ENCODE measurements at places on chromosomes 12 and 14.

GRCh38 chr14:20143911-20144310 lies 5.3 kb downstream of the OR4N5 start:
- no peak for DNase-seq

GRCh38 chr12:66082744-66083143 lies 47.8 kb downstream of the LLPH start:
- no peak for DNase-seq

DNA sequence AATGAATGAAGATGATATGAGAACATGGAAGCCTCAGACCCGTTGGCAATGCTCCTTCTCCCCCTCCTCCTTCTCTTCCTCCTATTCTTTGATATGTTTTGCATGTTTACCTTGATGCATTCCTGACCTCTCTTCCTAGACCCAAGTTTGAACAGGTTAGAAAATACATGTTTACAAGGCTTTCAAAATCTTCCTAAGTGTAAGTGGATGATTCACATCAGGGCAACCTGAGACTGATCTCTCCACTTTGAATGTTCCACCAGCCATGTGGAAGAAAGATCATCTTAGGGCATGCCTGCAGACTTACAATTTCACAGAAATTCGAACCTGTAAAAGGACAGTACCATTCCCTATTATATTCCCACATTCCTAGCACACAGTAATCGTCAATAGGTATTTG lies 18.0 kb upstream of the LDHB start:
- DNase-seq = no peak

DNA sequence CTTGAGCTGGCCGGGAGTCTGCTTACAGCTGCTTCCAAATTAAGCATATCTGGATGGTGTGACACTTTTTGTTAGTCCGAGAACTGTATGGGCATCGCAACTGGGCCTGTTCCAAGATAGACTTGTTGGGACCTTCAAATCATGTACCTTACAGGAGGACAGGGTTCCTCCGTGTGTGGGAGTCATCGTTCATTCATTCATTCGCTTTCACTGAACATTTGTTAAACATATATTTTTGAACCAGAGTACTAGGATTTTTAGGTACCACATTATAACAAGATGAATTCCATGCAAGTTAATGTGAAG lies 387 bp upstream of the IPO8 start:
- DNase-seq = no peak

DNA sequence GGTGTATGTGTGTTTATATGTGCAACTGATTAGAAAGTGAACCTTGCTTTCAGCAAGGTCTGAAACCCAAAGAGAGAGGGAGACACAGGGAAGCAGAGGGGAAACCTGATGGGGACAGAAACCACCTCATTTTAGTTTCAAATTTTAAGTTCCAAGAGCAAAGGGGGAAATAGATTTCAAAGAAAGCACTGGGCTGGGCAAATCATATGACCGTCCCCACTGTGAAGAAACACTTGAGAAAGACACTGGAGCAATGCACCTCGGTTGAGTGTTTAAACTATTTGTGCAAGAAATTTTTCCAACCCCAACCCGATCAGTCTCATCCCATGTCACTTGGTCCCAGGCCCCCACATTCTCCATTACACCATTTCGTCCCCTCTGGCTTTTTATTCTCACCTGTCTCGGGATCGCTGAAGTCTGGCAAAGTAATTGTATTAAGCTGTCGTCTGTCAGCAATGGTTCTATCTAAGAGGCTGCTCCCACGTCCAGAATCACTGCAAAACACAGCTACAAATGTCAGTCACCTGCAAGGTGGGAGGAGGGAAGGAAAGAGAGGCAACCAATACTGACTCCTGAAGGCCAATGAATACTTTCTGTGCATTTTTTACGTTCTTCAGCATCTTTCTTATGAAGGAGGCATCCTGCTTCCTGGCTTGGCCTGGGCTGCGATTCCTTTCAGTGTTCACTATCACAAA lies 205.7 kb downstream of the TTC7B start:
- DNase-seq = no peak

GRCh38 chr12:14260011-14260993 lies 105.2 kb upstream of the ATF7IP start:
- peak; percentile 94 for DNase-seq

GRCh38 chr14:93946104-93946503 lies 19.0 kb downstream of the FAM181A start:
- DNase-seq = no peak

DNA sequence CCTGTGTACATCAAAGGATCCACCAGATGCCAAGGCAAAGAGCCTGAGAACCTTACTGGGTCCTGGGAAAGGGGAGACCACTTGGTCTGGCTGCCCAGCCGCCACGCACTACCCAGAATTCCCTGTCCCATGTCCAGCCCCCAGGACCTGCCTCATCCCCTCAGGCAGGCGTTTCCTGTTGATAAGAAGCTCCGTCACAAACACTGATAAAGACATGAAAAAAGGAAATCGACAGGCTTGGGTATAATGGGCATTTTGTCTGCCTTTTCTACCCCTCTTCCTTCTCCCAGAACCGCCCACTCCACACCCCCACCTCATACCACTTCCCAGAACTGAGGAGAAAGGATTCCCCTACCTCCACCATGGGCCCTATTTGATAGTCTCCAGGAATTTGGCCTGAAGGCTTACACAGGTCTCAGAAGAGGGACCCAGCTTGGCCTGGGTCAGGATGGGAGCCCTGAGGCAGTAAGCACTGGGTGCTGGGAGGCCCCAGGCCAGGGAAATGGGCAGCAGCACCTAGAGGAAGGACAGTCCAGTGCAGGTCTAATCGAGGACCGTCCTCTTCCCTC lies 18.8 kb downstream of the ACVRL1 start:
- no peak for DNase-seq

- peak; percentile 79 for DNase-seq
Measured at GRCh38 chr14:80095623-80096022, 115.7 kb downstream of the DIO2 start.

DNA sequence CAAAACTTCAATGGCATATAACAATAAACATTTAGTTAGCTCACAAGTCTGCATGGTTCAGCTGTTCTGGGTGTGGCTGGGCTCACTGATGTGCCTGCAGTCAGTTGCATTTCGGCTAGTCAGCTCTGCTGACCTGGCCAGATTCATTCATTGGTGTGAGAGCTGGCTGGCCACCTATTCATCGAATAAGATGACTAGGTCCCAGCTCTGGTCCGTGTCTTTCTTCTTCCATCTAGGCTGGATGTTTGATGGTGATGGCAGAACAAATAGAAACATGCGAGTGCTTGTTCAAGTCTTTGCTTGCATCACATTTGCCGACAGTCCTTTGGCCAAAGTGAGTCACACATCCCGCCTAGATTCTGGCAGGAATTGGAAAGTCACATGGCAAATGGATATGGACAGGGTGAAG lies 203.3 kb upstream of the CRY1 start:
- DNase-seq = no peak

DNA sequence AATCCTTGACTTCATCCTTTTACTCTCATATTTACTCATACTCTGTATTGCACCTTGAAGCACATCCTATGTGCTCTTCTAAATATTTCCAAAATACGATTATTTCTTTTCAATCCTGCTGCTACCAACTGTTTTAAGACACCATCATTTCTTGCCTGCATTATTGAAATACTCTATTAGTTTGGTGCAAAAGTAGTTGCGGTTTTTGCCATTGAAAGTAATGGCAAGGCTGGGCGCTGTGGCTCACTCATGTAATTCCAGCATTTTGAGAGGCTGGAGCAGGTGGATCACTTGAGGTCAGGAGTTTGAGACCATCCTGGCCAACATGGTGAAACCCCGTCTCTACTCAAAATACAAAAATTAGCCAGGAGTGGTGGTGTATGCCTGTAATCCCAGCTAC lies 412.5 kb downstream of the KCNH5 start:
- no peak for DNase-seq

DNA sequence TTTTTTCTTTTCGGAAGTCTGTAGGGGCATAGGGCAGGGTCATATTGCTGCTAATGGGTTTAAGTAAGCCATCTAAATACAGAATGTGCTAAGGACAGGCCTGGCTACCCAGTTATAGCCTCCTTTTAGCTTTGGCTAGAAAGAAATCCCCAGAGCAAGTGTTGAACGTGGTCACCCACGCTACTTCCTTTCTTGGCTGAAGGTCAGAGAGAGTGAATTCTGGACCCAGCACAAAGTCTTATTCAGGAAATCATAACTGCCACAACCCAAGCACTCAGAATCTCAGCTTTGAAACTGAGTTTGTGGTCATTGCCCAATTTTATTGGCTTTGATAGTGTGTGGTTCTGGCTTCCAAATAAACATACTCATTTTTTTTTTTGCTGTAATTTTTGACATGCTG lies 542.1 kb upstream of the ATP2B1 start:
- no peak for DNase-seq

- DNase-seq = no peak
Measured at GRCh38 chr12:94266796-94267536, 118.6 kb downstream of the PLXNC1 start.

- no peak for DNase-seq
Measured at GRCh38 chr12:45217846-45218245, 2.0 kb downstream of the ANO6 start.

GRCh38 chr14:71142375-71143038 lies 235.2 kb downstream of the PCNX1 start:
- peak; percentile 83 for DNase-seq

DNA sequence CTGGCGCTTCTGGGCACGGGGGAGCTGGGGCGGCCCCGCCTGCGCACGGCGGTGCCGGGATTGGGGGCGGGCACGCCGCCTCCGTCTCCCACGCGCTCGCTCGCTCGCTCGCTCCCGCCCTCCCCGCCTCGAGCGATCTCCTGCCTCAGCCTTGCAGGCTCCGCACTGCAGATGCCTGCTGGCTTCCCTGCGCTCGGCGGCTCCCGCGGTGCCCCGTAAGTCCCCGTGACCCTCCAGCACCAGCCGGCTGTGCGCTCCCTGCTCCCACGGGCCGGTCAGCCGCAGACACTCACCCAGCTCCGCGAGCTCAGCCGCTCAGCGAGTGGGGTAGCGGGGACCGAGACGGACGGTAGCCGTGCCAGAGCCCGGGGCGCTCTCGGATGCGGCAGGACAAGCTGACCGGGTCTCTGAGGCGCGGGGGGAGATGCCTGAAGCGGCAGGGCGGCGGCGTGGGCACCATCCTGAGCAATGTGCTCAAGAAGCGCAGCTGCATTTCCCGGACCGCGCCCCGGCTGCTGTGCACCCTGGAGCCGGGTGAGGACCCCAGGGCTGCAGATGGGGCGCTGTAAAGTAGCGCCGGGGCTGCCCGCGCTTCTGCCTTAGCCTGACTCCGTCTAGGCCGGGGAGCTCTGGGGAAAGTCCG lies at the start of gene TBC1D30:
TBC1D30 (plus strand) TSS at position 148 of the 643 bp plus-strand sequence; CDS start at position 381, 233 bp downstream.
- DNase-seq = peak; percentile 58

DNA sequence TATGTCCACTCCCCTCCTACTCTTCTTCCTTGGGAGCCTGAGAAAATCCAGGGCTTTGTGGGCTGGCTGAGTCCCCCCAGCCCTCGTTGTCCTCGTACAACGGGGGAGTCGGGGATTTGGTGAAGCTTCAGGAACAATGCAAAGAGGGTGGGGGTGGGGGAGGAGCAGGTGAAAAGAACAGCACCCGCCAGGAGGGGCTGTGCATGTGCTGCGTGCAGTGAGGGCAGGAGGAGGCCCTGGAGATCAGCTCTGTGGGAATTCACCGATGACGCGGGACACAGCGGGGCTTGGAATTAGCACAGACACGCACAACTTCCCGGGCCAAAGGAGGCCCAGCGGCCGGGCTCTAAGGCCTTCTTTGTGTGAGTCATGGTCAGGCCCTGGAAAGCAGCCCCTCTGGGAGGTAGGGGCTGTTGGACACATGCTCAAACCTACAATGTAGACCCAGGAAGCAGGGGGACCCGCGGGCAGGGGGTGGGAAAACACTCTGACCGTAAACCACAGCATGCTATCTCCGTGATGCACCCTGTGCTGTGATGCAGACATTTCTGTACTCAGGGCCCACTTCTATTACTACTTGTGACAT lies 32.8 kb downstream of the RBM19 start:
- DNase-seq = peak; percentile 92

- peak; percentile 86 for DNase-seq
Measured at GRCh38 chr12:63857771-63858670, 13.5 kb downstream of the SRGAP1 start.

GRCh38 chr14:97266653-97267052 lies 469.5 kb downstream of the VRK1 start:
- peak; percentile 87 for DNase-seq

DNA sequence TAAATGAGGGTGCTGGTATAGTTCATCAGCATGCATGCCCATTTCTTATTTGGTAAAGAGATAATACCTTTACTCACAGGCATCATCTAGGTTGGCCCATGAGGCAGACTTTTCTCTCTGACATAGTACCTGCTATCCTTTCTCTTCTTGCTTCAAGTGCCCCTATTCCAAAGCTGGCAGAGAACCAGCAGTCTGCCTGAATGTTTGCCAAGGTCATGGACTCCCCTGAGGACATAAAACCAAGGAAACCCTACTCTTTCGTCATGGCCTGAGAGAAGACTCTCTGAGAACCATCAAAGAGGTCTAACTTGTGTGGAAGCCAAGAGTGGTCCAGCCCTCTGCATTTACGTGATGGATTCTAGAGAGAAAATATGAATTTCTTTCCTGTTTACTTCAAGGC lies 11.9 kb downstream of the PPP1R36 start:
- no peak for DNase-seq

DNA sequence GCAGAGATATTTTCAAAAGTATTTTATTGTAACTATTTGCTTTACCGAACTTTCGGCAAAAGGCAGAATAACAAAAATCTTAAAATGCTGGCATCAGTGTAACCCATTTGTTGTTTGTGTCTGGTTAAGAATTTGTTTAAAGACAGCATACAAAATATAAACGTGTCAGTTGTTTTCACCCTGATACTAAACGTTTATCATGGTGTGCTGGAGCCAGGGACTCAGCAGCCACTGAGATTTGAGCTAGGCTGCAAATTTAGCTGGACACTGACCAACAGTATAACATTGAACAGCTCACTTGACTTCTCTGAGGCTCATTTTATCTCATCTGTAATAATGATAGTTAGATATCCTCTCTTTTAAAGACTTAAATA lies 183.7 kb downstream of the TMTC3 start:
- DNase-seq = no peak

GRCh38 chr14:93906341-93907329 lies 20.5 kb upstream of the FAM181A start:
- peak; percentile 56 for DNase-seq

- peak; percentile 54 for DNase-seq
Measured at GRCh38 chr14:99320105-99320572, 48.1 kb upstream of the BCL11B start.

- peak; percentile 88 for DNase-seq
Measured at GRCh38 chr12:122399592-122400373, 22.7 kb downstream of the CLIP1 start.

GRCh38 chr14:80504781-80505180 lies 293.5 kb upstream of the DIO2 start:
- no peak for DNase-seq

- peak; percentile 68 for DNase-seq
Measured at GRCh38 chr14:62443796-62444195, 601.5 kb downstream of the KCNH5 start.

GRCh38 chr12:89238593-89238992 lies 113.7 kb downstream of the DUSP6 start:
- peak; percentile 7 for DNase-seq

GRCh38 chr14:41476526-41476925 lies 130.2 kb upstream of the LRFN5 start:
- peak; percentile 18 for DNase-seq

- no peak for DNase-seq
Measured at GRCh38 chr12:110282300-110282860, 1.3 kb downstream of the ATP2A2 start.

GRCh38 chr14:33916663-33917565 lies 34.0 kb downstream of the EGLN3 start:
- peak; percentile 42 for DNase-seq
